Substantia nigra (tissue), 51 donors: ENCODE measurements at places on chromosomes 16 and 17.

DNA sequence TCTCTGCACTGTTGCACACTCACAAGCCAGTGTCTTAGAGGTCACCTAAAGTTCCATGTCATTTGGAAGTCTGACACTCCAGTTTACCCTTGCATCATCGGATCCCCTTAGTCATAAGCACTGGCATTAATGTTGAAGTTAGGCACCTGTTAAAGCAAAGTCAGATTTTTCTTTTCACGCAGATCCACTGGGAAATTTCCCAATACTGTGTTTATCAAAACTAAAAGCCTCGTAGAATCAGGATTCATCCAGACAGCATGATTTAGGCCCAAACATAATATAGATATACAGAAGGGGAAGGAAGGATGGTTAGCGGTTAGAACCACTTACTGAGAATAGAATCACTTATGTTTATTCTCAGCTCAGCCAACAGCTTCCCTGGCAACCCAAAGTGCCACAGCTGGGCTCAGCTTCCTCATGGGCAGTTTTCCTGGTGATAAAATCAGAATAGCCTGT is 30.1 kb upstream of the HAPSTR1 start:
- no peak for DNase-seq

DNA sequence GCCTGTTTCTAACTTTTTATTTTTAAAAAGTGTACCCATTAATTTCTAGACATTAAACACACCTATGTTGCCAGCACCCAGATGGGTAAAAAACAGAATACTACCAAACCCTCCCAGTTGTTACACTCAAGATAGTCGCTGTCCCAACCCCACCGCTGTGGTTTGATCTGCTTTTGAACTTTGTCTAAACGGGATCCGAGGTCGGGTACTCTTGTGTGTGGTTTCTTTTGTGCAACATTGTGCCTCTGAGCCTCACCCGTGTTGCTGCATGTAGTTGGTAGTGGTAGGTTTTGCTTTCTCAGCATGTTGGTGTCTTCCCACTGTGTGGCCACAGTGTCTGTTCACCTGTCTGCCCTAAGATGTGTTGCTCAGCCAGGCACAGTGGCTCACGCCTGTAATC is 4.3 kb downstream of the KLHL36 start:
- no peak for DNase-seq

GRCh38 chr17:9937241-9937761 is 32.2 kb upstream of the RCVRN start:
- peak; percentile 55 for DNase-seq

DNA sequence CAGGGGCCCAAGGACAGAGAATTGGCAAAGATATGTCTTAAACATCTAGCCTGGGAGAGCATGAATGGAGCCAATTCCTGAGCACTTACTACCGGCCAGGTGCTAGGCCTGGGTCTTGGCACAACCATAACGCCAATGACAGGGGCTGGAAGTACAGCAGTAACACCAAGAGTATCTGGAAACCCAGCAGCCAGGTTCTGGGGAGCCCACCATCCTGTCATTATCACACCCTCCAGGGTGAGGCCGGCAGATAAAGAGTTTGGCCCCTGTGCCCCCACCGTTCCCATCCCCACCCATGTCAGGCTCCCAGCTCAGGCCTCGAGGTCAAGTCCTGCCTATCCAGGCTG is 508 bp upstream of the TMC8 start:
- no peak for DNase-seq

DNA sequence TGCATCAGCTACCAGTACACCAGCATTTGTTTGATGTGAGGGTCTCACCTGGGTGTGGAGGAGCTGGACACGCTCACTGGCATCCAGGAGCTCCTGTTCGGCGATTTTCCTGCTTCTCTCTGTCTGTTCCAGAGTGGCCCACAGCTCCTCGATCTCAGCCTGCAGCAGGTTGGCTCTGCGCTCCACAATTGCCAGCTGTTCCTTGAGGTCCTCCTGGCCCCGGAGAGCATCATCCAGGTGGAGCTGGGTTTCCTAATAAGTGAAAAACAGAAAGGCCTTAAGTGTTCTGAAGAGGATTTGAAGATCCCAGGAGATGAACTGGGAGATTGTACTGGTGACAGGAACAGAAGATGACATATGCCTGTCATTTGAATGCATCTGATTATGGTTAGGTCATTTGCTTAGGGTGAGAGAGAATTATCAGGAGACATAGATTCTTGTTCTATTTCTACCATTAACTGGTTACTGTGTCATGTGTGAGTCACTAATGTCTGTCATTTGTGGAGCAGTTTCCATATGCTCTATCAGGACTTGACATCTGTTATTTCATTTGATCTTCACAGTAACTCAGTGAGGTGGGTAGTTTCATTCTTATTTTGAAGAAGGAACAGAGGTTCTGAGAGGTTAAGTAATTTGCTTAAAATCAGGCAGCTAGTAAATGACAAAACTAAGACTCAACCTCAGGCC is 21.5 kb upstream of the MYH13 start:
- no peak for DNase-seq

GRCh38 chr17:57270801-57271245 is 14.5 kb downstream of the MSI2 start:
- no peak for DNase-seq

- no peak for DNase-seq
Observed at GRCh38 chr17:58632324-58633314, 59.2 kb downstream of the TEX14 start.

GRCh38 chr16:50585331-50585776 is 37.2 kb downstream of the NKD1 start:
- peak; percentile 23 for DNase-seq

- DNase-seq, result no peak
Observed at GRCh38 chr17:28612936-28613872, 781 bp downstream of the RSKR start.

DNA sequence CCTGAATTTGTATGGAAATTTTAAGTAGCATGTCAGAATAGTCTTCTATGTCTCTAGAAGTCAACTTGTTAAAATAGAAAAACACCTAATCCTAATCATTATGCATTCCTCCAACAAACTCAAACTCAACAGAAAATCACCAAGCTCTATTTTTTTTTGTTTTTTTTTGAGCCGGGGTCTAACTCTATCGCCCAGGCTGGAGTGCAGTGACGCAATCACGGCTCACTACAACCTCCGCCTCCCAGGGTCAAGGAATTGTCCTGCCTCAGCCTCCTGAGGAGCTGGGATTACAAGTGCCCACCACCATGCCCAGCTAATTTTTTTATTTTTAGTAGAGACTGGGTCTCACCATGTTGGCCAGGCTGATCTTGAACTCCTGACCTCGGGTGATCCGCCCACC is 9.8 kb downstream of the TMEM231 start:
- DNase-seq, result no peak

- DNase-seq, result no peak
Observed at GRCh38 chr16:30474074-30474452, 1.5 kb downstream of the ITGAL start.

- no peak for DNase-seq
Observed at GRCh38 chr17:40360091-40360490, 4.4 kb downstream of the GJD3 start.

- DNase-seq, result no peak
Observed at GRCh38 chr16:79261481-79261940, 339.0 kb downstream of the MAF start.

GRCh38 chr17:57674894-57675293 is 70.2 kb downstream of the CCDC182 start:
- no peak for DNase-seq

DNA sequence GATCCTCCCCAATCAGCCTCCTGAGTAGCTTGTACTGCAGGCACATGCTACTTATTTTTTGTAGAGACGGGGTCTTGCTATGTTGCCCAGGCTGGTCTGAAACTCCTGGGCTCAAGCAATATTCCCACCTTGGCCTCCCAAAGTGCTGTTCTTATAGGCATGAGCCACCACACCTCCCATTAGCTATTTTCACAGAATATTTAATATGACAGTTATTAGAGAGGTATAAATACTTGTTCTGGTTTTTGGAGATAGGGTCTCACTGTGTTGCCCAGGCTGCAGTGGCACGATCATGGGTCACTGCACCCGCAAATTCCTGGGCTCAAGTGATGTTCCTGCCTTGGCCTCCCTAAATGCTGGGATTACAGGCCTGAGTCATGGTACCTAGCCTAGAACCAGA is 21.1 kb downstream of the ZNF213 start:
- no peak for DNase-seq

- no peak for DNase-seq
Observed at GRCh38 chr17:77018504-77018903, 122.3 kb upstream of the SEC14L1 start.

- no peak for DNase-seq
Observed at GRCh38 chr16:3170440-3171180, 17.4 kb upstream of the OR1F1 start.

GRCh38 chr16:10080051-10080772 is 102.0 kb downstream of the GRIN2A start:
- peak; percentile 53 for DNase-seq

DNA sequence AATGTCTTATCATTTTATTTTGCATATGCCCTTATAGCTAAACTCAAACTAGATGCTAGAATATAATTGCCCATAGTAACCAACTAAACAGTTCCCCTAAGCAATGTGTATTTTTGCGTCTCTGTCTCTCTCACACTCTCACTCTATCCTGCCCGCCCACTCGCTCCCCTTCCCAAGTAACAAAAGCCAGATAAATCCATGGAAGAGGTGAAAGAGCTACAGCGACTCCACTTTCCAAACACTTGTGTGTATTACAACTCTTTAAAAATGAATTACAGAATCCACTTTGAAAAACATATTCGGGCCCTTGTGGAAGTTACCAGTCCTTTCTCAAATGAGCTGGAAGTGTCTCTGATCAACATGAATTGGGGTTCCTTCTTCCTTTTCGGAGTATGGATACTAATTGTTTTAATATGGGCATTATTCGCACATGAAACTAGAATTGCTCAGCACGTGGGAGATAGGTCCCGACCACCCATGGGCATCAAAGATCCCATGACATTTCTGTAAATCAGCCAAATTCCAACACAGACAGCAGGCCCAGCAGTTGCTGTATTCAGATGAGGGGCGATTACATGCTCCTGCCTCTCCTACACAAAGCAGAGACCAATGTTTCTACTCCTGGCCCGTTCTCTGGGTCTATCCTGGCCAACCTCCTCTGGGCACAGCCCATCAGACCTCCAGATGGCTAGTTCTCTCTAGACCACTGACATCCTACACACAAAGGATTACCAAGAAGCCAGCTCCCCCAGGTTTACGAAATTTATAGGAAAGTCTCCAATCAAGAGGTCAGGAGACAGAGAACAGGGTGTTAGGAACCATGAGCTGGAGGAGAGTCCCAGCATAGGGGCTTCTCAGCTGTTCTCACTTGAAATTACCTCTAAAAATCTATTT is 121.5 kb downstream of the ZFHX3 start:
- no peak for DNase-seq

- DNase-seq, result no peak
Observed at GRCh38 chr17:52885882-52886281, 727.4 kb upstream of the CA10 start.

DNA sequence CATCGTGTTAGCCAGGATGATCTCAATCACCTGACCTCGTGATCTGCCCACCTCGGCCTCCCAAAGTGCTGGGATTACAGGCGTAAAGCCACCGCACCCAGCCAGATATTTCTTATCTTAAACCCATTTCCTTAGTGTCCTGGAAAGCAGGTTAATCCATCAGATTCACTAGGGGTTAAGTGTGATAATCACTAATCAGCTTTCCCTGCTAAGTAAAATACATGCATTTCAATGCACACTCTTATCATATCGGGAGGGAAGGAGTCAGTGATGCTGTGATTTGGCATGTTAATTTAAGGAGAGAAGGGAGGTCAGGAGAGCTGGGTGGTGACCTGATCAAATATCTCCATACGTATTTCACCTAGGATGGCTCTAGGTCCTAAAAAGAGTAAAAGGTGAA is 29.1 kb downstream of the STAT3 start:
- DNase-seq, result no peak

- no peak for DNase-seq
Observed at GRCh38 chr17:6392609-6393350, 42.1 kb downstream of the AIPL1 start.

- no peak for DNase-seq
Observed at GRCh38 chr17:71273441-71273840, 847.4 kb upstream of the SOX9 start.

DNA sequence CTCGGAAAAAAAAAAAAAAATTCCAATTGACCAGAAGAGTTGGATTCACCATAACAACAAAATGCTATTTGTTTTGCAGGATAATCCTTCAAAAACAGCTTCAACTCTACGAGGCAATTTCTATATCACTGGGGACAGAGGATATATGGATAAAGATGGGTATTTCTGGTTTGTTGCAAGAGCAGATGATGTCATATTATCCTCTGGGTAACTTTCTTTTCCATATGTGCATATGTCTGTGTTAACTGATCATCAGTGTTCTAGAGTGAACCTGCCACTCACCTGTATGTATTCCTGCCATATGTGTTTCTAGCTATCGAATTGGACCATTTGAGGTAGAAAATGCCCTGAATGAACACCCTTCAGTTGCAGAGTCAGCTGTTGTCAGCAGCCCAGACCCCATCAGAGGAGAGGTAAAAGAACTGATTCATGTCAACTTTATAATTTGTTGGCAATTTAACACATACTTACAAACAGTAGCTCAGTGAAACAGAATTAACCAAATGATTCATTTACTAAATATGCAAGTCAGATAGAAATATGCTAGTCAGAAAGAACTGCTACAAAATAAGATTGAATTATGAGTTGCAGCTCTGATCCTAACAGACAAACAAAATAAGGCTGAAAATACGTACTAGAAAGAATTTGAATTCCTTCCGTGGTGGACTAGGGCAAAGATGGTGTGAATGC is 14.2 kb downstream of the ERI2 start:
- DNase-seq, result no peak

DNA sequence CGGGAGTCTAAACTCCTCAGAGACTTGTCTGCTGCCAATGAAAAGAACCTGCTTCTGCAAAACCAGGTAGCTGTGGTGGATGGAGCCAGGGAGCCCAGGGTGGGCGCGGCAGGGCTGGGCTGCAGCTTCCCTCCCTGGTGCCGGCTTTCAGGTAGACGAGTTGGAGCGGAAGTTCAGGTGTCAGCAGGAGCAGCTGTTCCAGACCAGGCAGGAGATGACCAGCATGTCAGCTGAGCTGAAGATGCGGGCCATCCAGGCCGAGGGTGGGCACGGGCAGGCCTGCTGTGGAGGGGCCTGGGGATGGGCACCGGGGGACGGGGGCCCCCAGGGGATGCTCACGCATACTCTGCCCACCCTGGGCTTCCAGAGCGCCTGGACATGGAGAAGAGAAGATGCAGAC is 3.2 kb upstream of the RAC3 start:
- no peak for DNase-seq

DNA sequence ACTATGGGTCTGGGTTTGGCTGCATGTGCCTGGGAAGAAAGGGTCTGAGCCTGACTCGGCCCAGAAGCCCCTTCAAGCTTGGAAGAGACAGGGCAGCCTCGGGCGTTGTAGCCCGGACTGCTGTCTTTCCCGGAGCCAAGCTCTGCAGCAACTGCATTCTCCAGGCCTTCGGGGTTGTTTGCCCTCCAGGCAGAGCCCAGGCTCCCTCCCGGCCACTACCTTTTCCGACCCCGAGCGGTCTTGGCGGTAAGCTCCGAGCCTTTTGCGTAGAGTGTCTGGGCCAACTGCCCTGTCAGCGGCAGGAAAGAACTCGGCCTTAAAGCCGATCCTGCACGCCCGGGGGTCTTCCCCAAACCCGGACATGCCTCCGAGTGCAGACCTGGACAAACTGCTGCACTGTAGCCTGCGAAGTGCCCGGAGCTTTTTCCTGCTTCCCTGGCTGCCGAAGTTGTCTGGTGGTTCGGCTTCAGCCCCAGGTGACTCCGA is 1.3 kb downstream of the LHX1 start:
- DNase-seq, result no peak

- DNase-seq, result peak; percentile 35
Observed at GRCh38 chr16:29899516-29900101, at the start of gene SEZ6L2. Gene SEZ6L2 (minus strand): TSS chr16:29899550. CDS start chr16:29899019, 531 bp downstream.

GRCh38 chr17:43636426-43636825 is 25.3 kb downstream of the MEOX1 start:
- DNase-seq, result no peak
